ENCODE measurements at places on chromosomes 3 and 15.

DNA sequence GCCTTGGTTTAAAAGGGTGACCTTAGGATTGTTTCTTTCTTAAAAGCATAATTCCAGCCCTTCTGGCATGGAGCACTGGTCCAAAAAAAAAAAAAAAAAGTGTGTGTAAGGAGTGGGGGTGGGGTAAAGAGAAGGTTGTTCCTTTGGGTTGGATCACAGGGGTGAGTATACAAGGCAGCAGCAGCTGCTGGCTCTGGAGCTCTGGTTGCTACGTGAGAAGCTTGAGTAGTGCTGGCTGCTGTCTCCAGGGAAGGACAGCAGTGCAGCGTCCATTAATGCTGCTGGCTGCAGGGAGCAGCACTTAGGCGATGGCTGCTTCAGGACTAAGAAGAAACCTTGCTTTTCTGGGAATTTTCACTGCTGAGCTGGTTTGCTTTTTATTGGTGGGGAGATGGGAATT is 2.3 kb downstream of the SETD5 start:
- peak; percentile 30 for DNase-seq

- no peak for DNase-seq
Observed at GRCh38 chr3:38579141-38579540, 70.3 kb downstream of the SCN5A start.

DNA sequence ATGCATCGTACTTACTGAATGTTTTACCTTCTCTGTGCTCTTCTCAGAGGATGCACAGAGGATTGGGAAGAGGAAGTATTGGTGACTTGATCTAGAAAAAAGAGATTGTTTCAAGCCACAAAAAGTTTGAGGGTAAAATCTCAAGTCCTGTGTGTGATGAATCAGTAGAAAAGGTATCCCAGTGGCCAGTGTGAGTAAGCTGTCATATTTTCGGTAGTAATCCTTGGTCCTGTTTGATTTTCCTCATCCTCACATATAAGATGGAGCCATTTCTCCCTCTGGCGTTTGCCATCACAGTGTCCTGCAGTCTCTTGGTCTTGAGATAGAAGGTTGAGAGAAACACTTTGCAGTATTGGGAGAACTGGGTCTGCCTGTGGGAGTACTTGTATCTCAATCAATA is 166.8 kb downstream of the LPP start:
- no peak for DNase-seq

GRCh38 chr3:61739640-61740039 is 178.3 kb downstream of the PTPRG start:
- DNase-seq = no peak

- no peak for DNase-seq
Observed at GRCh38 chr3:58120075-58120812, 90.5 kb downstream of the DNASE1L3 start.

DNA sequence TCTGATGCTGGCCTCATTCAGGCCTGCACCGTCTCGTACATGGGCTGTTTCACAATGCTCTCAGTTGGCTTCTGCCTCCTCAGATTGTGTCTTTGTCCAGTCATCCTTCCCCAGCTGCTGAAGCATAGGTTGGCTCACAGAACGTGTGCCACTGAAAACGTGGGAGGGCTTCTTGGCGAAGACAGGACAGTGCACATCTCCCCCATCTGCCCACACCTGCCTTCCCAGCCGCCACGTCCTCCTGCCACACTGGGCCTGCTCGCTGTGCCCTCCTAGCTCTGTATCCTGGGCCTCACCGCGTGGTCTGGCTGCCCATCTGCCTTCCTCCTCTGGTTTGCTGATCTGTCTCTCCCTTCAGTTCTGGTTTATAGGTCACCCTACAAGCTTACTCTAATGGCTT is 230.0 kb upstream of the TOPAZ1 start:
- DNase-seq = no peak

DNA sequence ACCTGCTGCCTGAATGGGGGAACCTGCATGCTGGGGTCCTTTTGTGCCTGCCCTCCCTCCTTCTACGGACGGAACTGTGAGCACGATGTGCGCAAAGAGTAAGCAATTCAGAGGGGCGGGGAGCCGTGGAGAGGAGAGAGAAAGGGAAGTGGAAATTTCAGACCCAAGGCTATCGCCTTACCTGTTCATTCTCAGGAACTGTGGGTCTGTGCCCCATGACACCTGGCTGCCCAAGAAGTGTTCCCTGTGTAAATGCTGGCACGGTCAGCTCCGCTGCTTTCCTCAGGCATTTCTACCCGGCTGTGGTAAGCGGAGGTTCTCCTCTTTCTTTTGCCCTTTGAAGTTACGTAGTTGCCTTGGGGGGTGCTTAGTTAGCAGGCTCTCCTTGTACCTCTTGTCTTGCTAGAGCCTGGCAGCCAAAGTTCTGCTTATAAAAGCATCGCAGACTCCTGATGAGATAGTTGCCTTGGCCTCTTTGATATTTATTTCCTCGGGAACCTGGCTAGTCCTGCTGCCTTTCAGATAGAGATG is 13.7 kb upstream of the LRRC2 start:
- DNase-seq = no peak

DNA sequence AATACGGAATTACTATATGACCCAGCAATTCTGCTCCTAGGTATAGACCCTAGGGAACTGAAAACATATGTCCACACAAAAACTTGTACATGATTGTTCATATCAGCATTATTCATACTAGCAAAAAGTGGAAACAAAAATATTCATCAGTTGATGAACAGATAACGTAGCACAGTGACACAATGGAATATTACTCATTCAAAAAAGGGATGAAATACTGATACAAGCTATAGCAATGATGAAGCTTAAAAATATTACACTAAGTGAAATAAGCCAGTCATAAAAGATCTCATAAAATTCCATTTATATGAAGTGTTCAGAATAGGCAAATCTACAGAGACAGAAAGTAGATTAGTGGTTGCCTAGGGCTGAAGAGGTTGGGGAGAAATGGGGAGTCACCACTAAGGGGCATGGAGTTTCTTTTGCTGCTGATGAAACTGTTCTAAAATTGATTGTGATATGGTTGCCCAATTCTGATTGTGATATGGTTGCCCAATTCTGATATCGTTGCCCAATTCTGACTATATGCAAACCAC is 10.5 kb downstream of the C15orf61 start:
- no peak for DNase-seq

- DNase-seq = no peak
Observed at GRCh38 chr3:143060906-143061305, 58.7 kb upstream of the CHST2 start.

DNA sequence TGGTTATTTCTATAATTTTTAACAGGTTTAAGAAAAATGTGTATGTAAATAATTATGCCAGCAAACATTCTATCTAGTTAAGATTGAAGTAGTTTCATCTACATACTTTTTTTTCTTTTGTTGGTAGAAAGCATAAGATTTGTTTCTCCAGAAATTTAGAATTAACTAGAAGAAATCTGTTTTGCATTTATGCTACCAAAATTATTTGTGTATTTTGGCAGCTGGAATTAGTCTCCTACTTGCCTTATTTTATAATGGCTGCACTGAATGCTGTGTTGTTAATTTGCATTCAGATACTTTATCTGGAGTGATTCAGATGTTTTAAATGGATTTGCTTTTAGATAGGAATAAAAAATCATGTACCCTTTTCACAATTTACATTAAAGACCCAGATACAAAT is 100.2 kb upstream of the NAALADL2 start:
- DNase-seq = no peak

GRCh38 chr3:188283347-188283746 is 129.4 kb downstream of the LPP start:
- no peak for DNase-seq

- no peak for DNase-seq
Observed at GRCh38 chr3:155231792-155232191, 61.7 kb downstream of the STRIT1 start.

- DNase-seq = no peak
Observed at GRCh38 chr3:50502225-50502583, 1.2 kb downstream of the CACNA2D2 start.

DNA sequence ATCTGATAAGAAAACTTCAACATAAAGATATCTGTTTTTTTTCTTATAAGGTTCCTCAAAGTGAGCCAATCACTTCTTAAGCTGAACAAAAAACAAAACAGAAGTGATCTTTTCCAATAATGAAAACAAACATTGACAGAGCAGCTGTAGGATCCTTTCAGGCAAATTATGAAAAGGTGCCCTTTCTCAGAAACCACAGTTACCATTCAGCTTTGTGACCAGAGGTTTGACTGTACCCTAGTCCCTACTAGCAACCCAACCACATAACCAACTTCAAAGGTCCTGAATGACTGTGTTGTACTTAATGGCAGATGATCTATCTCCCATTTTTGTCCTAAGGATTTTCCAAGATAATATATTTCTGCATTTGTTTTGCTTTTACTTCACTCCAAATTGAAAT is 39.4 kb upstream of the CCR2 start:
- DNase-seq = no peak

DNA sequence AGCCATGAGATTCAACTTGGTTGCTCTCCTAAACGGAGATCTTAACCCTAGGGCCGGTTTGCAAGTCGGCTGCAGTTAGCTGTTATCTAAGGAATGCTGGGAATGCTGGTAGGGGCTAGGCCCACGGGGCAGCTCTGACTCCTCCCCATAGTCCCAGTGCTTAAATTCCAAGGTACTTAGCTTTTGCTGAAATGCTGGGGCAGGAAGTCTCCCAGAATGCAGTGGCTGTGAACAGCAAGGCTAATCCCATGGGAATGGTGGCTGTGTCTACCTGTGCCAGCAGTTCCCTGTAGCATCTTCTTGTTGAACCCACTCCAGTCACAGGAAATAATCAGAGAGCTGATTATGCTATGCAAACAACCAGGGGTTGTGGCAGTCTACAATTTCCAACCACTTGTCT is 102.5 kb upstream of the TJP1 start:
- no peak for DNase-seq

DNA sequence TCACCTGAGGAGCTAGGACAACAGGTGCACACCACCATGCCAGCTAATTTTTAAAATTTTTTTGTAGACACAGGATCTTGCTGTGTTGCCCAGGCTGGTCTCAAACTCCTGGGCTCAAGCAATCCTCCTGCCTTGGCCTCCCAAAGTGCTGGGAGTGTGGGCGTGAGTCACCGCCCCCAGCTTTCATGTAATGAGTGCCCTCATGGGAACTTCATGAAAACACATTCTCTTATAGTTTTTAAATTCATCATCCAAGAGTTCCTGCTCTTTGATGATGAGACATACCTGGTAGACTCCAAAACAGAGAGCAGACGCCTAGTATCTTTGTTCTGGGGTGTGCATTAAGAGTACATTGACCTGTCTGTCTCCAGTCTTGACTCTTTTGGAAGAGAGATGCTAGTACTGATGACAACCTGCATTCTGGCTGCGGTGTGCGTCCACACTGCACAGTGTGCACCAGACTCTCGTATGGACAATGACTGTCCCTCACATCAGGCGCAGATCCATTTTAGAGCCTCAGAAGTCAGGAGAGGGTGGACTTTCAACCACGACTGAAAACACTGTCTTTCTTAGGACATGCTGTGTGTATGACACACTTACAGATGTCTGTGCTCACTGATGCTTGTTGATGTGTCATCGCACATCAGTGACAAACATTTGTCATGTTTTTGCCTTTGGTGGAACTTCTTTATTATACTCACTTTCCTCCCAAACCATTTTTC is 2.0 kb downstream of the NRROS start:
- no peak for DNase-seq

DNA sequence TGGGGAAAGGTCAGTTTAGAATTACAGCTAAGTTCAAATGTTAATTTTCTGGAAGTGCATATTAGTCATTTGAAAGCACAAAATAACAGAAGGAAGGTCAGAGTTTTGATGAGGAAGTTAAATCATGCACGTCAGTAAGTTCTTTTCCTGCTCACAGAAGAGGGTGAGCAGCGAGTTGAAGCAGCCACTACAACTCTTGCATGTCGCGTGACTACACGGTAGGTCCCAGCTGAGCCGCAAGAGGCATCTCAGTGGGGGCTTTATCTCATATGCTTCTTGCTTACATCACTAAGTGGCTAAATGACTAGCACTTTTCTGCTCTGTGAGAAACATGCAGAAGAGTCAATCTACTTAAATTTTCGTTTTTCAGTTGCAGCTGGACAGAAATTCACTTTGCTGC is 21.3 kb upstream of the SEC62 start:
- no peak for DNase-seq

GRCh38 chr3:52436500-52437149 is 8.3 kb downstream of the SEMA3G start:
- no peak for DNase-seq

DNA sequence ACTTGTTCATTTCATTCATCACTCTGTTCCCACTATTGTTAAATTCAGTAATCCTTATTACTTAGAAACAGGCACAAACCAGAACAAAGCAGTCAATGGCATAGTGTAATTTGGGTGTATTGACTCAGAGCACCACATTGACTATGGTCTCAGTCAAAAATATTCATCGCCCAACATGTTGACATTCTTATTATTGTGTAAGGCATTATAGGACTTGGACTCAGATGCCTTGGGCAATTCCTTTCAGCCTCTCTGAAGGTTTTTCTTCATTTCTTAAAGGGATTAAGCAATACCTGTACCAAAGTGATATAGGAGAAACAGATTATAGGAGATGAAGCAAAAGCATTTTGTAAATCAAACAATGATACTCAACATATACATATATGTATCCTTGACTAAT is 114.7 kb upstream of the BHLHE40 start:
- no peak for DNase-seq

- DNase-seq = no peak
Observed at GRCh38 chr3:29759411-29760225, 478.7 kb downstream of the RBMS3 start.

DNA sequence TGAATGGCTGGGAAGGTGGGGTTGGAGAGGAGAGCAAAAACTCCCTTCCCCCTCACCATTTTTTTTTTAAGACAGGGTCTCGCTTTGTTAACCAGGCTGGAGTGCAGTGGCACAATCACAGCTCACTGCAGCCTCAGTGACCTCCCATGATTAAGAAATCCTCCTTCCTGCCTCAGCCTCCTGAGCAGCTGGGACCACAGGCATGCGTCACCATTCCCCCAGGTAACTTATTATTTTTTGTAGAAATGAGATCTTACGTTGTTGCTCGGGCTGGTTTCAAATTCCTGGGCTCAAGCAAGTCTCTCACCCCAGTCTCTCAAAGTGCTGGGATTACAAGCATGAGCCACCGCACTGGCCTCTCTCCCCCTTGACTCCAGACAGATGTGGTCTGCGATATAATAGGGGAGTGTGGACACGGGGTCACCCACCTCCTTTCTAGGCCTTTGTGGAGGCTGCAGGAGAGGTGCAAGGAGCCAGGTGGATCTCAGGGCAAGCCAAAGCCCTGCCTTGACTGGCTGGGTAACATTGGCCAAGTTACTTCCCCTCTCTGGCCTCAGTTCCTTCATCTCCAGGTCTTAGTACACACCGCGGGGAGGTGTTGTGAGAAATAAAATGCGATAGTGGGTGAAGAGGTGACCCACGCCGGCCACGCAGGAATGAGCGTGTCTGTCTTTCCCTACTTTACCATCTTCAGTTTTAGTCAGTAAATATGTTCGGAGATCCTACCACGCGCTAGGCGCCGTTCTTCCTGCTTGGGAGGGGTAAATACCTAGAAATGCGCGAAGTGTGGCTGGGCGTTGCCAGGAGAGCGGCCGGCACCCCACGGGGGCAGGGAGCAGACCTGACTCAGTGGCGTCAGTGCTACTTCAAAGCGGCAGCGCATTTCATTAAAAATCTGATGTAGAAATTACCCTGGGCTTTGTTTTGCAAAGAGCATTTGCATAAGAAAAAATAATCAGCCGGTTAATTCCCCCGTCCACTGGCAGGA is 20.2 kb upstream of the CORO2B start:
- no peak for DNase-seq

GRCh38 chr3:118838871-118839270 is 195.8 kb downstream of the IGSF11 start:
- DNase-seq = no peak

- DNase-seq = no peak
Observed at GRCh38 chr15:40238532-40239403, at the start of gene PAK6. PAK6 (plus strand) TSS chr15:40239063; CDS start chr15:40264786, 25,723 bp downstream.

All from thoracic aorta (tissue), 2 donors.